A549 treated with CpdA at 1 μM for 4 hours (cell line): ENCODE measurements at places on chromosomes 7 and 10. TPM values are rescaled to one million over a fixed set of nuclear protein-coding genes. Genes with fewer than 3 reads are reported as not detected.

CALML3 gene
- not detected in 5 replicates for total RNA-seq

AGBL3 gene
- 0.73 to 1.4 TPM (median 1.1 TPM) in 5 replicates for total RNA-seq

SLC26A5 gene
- not detected in 5 replicates for total RNA-seq

MSS51 gene
- 0.40 to 0.58 TPM (median 0.48 TPM) in 5 replicates for total RNA-seq

FOXI2 gene
- total RNA-seq: not detected in 5 replicates
